ENCODE measurements at places on chromosomes 13 and 19. TPM values are rescaled to one million over a fixed set of nuclear protein-coding genes. Genes with fewer than 3 reads are reported as not detected.

Gene KLK3
- not detected for total RNA-seq

Gene DIS3
- total RNA-seq = 29.7 TPM

Gene ZNF573
- 12.7 TPM for total RNA-seq

Gene CARS2
- 92.4 TPM for total RNA-seq

Gene AKAP8
- 44.0 TPM for total RNA-seq

Gene TMEM59L
- 6.4 TPM for total RNA-seq

Gene TMEM238
- 5.0 TPM for total RNA-seq

Gene VSIG10L
- total RNA-seq = 7.0 TPM

GRCh38 chr13:99636306-99636705 is 135.0 kb downstream of the TM9SF2 start:
- H3K4me1 ChIP-seq = peaks cover 9% of the 10 kb centered on the region
- peaks cover 2% of the 10 kb centered on the region for H3K36me3 ChIP-seq
- no peak overlapping the region for H3K27ac ChIP-seq
- DNase-seq = no peak

DNA sequence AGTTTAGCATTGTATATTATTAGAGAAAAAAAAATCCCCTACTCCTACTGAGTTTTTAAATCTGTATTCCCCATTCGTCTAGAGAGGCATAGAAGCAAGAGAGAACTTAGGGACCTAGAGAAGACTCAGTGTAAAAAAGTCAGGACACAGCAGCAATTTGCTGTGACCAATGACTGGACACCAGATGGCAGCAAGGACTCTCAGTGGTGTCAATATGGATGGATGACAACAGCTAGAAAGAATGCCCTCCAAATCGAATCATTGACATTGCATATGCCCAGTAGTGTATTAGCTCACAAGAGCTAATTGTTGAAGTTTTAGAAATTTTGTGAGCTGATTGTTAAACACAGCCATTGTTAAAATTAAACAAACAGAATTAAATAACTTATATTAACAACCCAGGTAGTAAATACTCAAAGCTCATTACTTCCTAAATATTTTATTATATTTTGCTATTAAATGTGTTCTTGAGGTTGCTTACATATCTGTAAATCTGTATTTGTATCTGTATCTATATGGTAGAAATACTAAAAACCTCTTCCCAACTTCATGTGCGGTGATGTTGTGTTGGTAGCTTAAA is 43.9 kb downstream of the SIAH3 start:
- H3K36me3 ChIP-seq = no peaks in the 10 kb centered on the region
- H3K27me3 ChIP-seq = peaks cover 3% of the 10 kb centered on the region
- no peaks in the 10 kb centered on the region for H3K4me1 ChIP-seq
- no peak overlapping the region for H3K27ac ChIP-seq

GRCh38 chr13:40697711-40698110 is 31.3 kb upstream of the FOXO1 start:
- H3K27me3 ChIP-seq = no peaks in the 10 kb centered on the region
- H3K36me3 ChIP-seq = peaks cover 1% of the 10 kb centered on the region
- no peak overlapping the region for H3K4me3 ChIP-seq
- no peak overlapping the region for H3K27ac ChIP-seq

DNA sequence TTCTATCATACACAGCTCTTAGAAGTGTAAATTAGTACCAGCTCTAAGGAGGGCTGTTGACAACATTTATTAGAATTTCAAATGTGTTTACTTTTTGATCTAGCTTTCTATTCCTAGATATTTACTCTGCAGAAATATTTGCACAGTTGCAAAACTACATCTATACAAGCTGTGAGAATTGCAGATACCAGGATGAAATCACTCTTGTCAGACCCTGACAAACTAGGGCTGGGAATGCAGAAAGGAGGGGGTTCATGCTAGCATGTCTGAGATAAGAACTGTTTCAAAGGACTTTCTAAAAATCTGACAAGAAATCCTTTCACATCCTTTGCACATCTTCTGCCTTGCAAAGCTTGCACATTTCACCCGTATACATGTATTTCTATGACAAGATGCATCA is 11.8 kb upstream of the PABPC3 start:
- H3K27ac ChIP-seq = no peak overlapping the region
- H3K4me1 ChIP-seq = peaks cover 5% of the 10 kb centered on the region
- H3K27me3 ChIP-seq = peaks cover 4% of the 10 kb centered on the region
- no peak overlapping the region for H3K4me3 ChIP-seq
- DNase-seq = no peak
- no peaks in the 10 kb centered on the region for H3K36me3 ChIP-seq

DNA sequence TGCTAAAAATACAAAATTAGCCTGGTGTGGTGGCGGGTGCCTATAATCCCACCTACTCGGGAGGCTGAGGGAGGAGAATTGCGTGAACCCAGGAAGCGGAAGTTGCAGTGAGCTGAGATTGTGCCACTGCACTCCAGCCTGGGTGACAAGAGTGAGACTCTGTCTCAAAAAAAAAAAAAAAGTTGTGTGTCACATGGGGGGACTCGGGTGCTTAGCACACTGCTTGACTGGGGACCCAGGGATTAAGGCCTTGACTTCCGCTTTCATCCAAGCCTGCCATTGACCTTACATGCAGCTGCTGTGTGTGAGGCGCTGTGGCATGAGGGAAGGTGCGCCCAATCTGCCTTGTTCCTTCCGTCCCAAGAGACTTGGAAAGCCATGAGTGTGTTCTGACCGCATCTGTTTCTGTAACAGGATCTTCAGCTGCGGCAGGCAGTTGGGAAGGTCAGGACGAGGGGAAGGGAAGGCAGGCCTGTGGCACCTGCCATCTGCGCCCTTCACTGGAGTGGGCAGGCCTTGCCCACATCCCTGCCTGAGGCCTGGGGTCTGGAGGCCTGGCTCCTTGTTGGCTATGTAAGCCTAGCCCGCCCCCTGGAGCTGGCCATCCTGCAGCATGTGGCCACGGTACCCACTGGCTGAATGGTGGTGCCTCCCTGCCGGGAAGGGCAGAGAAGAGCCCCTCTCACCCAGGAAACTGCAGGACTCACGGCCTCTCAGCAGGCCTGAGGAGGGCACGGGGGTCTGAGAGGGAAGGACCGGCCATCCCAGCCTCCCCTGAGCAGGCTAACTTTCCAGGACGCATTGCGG is 23.0 kb downstream of the PPP1R37 start:
- H3K4me3 ChIP-seq = no peak overlapping the region
- H3K27ac ChIP-seq = no peak overlapping the region
- no peaks in the 10 kb centered on the region for H3K27me3 ChIP-seq
- no peaks in the 10 kb centered on the region for H3K36me3 ChIP-seq
- no peak for DNase-seq
- H3K4me1 ChIP-seq = peaks cover 33% of the 10 kb centered on the region

DNA sequence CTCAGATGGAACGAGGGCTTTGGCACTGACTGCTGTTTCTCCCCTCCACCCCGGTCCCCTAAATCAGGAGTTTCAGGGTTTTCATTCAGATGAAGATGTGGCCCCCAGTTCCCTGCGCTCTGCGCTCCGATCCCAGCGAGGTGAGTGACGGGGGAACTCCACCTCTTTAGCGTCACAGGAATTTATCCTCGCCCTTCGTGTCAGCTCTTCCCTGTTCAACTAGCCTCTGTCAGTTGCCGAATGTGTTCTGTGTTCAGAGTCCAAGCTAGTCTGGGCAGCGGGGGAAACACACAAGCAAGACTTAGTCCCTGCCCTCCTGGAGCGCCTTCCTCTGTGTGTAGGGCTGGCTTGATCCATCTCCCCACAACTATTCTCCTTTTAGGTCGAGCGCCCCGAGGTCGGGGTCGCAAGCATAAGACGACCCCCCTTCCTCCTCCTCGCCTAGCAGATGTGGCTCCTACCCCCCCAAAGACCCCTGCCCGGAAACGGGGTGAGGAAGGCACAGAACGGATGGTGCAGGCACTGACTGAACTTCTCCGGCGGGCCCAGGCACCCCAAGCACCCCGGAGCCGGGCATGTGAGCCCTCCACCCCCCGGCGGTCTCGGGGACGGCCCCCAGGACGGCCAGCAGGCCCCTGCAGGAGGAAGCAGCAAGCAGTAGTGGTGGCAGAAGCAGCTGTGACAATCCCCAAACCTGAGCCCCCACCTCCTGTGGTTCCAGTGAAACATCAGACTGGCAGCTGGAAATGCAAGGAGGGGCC is 1.8 kb downstream of the KMT2B start:
- no peaks in the 10 kb centered on the region for H3K27me3 ChIP-seq
- peaks cover 12% of the 10 kb centered on the region for H3K36me3 ChIP-seq
- peak overlapping the region; percentile 86 for H3K27ac ChIP-seq
- no peak for DNase-seq

DNA sequence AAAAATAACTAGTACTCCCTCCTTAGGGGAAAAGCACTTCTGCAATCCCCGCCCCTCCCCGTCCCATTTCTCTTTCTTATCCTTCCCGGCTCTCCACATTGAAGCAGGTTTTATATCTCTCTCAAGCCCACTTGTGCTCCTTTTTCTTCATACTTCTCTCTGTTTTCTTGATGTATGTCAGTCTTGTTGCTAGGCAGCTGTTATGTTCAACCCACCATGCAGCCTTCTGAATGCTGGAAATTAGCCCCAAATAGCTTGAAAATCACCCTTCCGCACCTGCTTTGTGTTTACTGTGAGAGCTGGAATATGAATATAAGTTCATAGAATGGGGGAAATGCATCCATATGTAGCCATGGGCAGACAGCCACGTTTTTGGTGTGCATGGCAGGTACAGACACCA is 461.4 kb downstream of the MYO16 start:
- no peak overlapping the region for H3K4me3 ChIP-seq
- H3K4me1 ChIP-seq = peaks cover 4% of the 10 kb centered on the region
- H3K27ac ChIP-seq = no peak overlapping the region
- DNase-seq = no peak
- H3K36me3 ChIP-seq = no peaks in the 10 kb centered on the region
- H3K27me3 ChIP-seq = peaks cover 18% of the 10 kb centered on the region

DNA sequence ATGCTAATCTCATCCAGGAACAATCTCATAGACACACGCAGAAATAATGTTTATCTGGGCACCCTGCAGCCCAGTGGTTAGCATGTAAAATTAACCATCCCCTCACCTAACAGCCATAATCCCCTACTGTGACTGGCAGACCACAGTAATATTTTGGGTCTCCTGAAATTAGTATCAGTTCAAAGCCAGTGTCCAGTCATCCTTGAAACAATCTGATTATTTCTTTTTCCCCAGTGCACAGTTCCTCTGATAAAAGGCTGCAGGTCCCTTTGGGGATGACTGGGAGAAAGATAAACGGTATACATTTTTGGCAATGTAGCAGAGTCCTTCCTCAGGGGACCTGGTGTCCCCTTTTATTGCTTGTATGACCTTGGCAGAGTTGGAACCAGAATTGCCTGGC is 50.4 kb upstream of the CYSLTR2 start:
- DNase-seq = no peak
- no peaks in the 10 kb centered on the region for H3K27me3 ChIP-seq
- H3K4me1 ChIP-seq = peaks cover 7% of the 10 kb centered on the region
- peaks cover 3% of the 10 kb centered on the region for H3K36me3 ChIP-seq
- H3K4me3 ChIP-seq = no peak overlapping the region
- H3K27ac ChIP-seq = no peak overlapping the region

- H3K27ac ChIP-seq = no peak overlapping the region
- peaks cover 4% of the 10 kb centered on the region for H3K4me1 ChIP-seq
- DNase-seq = no peak
- no peaks in the 10 kb centered on the region for H3K27me3 ChIP-seq
Observed at GRCh38 chr13:71516521-71516920, 350.5 kb downstream of the DACH1 start.

DNA sequence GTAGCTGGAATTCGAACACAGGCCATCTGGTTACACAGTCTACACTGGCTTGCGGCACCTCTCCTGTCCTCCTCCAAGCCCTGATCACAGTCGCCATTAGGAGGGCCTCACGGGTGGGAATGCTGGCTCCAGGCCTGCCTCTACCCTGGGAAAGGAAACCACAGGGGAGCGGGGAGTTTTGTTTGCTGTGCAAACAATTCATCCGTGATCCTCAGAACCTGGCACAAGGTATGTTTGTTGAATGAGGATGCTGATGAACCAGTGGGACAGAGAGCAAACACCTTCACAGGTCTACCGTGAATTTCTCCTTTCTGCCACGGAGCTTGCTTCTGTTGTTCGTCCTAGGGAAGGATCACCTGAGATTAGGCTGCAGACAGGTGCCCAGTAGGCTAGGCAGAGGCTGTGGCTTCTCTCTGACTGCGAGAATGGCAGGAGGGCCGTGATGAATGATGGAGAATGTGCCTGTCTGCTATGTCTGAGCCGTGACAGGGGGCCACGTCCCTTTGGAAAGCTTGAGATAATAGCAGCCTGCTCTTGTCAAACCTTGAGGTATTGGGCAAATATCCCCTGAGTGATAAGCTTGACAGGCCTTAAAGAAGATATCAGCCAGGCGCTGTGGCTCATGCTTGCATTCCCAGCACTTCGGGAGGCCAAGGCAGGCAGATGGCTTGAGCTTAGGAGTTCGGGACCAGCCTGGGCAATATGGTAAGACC is 36.7 kb downstream of the PIN1 start:
- peaks cover 16% of the 10 kb centered on the region for H3K27me3 ChIP-seq
- H3K4me3 ChIP-seq = no peak overlapping the region
- peak overlapping the region; percentile 94 for H3K27ac ChIP-seq
- peaks cover 1% of the 10 kb centered on the region for H3K36me3 ChIP-seq
- no peak for DNase-seq

DNA sequence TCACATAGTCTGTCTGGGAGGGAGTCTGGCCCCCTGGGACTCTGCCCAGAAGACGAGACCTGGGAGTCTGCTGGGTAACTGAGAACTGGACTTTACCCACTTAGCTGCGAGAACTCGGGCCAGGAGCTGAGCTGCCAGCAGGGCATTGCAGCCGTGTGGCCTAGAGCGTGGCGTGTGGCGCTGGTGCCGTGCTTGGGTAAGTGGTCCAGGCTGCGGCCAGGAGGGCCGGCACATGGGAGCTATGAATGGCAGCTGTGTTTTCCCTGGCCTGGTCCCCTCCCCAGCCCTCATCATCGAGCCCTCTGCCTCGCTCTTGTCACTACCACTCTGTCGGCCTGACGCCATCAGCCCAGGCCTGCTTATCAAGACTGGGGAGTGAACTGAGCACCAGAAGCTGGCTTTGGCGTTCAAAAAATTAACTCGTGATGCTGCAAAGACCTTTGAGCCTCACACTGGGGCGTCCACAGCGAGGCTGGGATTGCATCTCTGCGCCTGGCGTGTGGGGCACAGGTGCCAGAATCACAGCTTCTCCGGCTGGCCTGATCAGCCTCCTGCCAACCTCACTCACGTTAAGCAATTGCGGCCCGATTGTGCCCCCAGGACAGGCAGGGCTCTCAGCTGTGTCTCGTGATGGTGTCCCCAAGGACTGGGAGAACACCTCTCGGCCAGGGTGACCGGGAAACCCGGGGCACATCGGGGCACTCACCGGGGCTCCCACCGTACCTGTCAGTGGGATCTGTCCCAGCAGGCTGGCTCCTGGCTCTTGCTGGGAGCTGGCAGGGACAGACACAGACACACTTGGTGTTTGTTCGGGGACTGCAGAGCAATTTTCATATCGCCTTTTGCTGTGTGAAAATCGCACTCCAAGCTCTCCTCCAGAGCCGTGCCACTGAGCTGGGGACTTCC is 85.9 kb downstream of the KDM4B start:
- H3K36me3 ChIP-seq = peaks cover 9% of the 10 kb centered on the region
- H3K27me3 ChIP-seq = no peaks in the 10 kb centered on the region
- H3K4me3 ChIP-seq = no peak overlapping the region
- DNase-seq = no peak
- no peak overlapping the region for H3K27ac ChIP-seq
- H3K4me1 ChIP-seq = no peaks in the 10 kb centered on the region

GRCh38 chr19:19402656-19403372 is 2.7 kb upstream of the GATAD2A start:
- no peaks in the 10 kb centered on the region for H3K27me3 ChIP-seq
- DNase-seq = no peak
- peak overlapping the region; percentile 93 for H3K27ac ChIP-seq
- peaks cover 28% of the 10 kb centered on the region for H3K4me1 ChIP-seq
